ENCODE measurements at places on chromosomes 12 and 14. TPM values are rescaled to one million over a fixed set of nuclear protein-coding genes. Genes with fewer than 3 reads are reported as not detected.

The RPL10L gene
- not detected for total RNA-seq

The PLEK2 gene
- total RNA-seq, result 51.0 TPM

The CLEC1A gene
- 9.7 TPM for total RNA-seq

The APPL2 gene
- total RNA-seq, result 30.0 TPM

The RERG gene
- 6.6 TPM for total RNA-seq

The CTSG gene
- total RNA-seq, result 0.67 TPM

The CISTR gene
- not detected for total RNA-seq

The ANKRD33 gene
- not detected for total RNA-seq

The ZNF10 gene
- total RNA-seq, result 44.7 TPM

The B3GNT4 gene
- not detected for total RNA-seq

The RAD9B gene
- total RNA-seq, result not detected

The TBX3 gene
- 201 TPM for total RNA-seq

The SLC8A3 gene
- not detected for total RNA-seq

The PIANP gene
- total RNA-seq, result not detected

The KRT6C gene
- not detected for total RNA-seq

The SCNN1A gene
- 229 TPM for total RNA-seq

The NOVA1 gene
- total RNA-seq, result 6.9 TPM

The ZC2HC1C gene
- 15.8 TPM for total RNA-seq

The HNRNPA1 gene
- total RNA-seq, result 298 TPM

The GYS2 gene
- total RNA-seq, result not detected

The GPD1 gene
- total RNA-seq, result 6.5 TPM

The KLHL33 gene
- 0.33 TPM for total RNA-seq

The NUP107 gene
- total RNA-seq, result 83.6 TPM

The RTN1 gene
- 6.8 TPM for total RNA-seq

The TAS2R13 gene
- 5.9 TPM for total RNA-seq

The PLA2G1B gene
- total RNA-seq, result not detected

The PRPF40B gene
- total RNA-seq, result 29.5 TPM

The PLXNC1 gene
- 5.6 TPM for total RNA-seq
